ENCODE measurements at places on chromosomes 3 and 15.
A peak's percentile ranks its signal among the peaks of the same experiment; 100 is the strongest.

GRCh38 chr3:140794507-140794906 is 116.6 kb downstream of the TRIM42 start:
- no peak for DNase-seq

DNA sequence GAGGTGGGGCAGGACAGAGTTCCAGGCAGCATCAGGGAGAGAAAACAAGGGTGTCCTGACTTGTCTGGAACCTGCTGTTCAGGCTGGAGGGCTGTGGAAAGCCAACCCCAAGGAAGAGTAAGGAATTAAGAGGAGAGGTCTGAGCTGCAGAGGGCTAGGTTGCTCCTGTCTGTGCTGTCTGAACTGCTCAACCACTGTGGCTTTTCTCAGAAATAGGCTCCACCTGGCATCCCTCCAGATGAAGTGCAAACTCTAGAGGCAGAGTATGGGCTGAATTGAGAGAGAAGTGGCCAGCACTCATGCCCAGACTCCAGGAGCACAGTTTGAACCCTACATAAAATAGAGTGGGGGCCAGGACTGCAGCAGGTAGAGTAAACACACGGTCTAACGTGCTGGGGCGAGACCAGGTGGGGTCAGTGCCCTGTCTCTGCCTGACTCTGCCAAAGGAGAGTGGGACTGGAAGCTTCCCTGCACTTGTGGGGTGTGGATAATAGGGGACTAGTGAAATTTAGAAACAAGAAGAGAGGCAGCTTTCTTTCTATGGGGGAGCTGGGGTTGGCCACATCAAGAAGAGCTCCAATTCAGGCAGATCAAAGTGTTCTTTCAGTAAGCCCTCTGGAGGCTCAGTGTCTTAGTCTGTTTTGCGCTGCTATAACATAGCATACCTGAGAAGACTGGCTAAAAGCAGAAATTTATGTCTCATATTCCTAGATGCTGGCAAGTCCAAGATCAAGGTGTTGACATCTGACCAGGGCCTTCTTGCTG is 28.0 kb upstream of the MNS1 start:
- DNase-seq: peak; percentile 4

- no peak for DNase-seq
Observed at GRCh38 chr15:73965758-73966113, 26.4 kb downstream of the STOML1 start.

- peak; percentile 54 for DNase-seq
Observed at GRCh38 chr3:4492208-4493013, 737 bp upstream of the ITPR1 start.

DNA sequence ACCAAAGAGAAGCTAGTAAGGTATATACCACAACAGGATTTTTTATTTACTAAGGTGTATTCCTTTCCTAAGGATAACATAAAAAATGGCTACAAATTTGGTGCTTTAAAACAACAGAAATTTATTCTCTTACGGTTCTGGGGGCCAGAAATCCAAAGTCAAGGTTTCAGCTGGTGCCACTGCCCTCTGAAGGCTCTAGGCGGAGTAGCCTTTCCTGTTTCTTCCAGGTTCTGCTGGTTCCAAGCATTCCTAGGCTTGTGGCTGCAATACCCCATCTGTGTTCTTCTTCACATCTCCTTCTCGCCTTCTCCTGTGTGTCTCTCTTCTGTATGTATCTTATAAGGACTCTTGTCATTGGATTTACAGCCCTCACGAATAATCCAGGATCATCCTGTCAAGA is 549.9 kb downstream of the GRM7 start:
- DNase-seq: no peak

GRCh38 chr3:116030131-116030850 is 407.0 kb downstream of the GAP43 start:
- no peak for DNase-seq

DNA sequence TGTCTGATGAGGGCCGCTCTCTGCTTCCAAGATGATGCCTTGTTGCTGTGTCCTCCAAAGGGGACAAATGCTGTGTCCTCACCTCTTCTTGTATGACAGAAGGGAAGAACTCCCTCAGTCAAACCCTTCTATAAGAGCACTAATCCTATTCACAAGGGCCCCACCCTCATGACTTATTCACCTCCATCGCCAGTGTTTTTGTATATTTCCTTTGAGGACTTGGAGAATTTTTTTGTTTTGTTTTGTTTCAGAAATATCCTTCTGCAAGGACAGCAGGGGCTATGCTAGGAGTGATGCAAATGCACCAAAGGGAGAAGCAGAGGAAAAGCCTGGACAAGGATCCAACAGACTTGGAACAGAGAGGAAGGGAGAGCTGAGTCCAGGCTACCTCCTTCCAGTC is 214.4 kb downstream of the TLE3 start:
- DNase-seq: no peak

DNA sequence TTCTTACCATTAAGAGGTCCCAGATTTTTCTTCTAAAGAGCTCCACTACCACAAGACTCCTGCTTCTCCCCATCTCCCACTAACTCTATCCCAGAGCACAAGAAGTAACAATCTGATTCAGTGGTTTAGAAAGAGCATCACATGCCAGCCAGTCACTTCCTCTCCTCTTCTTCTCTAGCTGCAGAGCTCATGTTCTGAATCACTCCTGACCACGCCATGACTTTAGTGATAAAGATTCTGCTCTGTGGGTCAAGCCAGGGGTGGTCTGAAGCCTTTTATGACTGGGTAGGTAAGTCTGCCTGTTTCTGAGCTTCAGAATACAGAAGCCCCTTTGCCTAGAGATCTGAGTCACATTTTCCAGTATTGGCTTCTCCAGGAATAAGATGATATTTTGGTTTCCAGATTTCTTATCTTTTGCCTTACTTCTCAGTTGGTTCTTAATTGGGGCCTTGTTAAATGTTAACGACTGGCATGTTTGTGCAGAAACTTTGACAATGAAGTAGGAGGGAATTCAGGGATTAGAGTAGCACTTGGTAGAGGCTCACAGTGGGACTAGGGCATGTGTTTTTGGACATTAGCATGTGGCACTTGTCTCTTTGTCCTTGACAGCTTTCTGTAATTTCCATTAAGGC is 27.6 kb upstream of the ADAMTSL3 start:
- no peak for DNase-seq

DNA sequence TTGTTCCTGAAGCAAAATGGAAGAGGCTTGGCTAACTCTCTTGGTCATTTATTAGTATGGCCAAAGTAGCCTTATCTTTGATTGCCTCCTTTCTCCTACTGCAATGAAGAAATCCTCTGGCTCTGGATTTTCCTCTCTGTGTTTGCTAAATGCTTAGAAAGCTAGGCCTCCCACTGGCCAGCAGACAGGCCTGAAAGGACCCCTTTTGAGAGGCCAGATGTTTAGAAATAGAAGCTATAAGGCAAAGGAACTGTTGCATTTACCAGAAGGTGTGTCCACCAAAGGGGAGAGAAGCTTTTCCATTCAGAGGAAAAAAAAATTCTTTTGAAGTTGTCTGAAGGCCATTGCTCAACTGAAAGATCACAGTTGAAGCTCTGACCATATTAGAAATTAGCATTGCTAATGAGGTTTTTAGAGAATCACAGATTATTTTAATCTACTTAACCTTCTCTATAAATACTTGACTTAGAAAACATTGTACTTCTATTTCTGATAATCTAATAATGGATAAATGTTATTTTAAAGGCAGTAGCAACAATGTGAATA is 160.8 kb downstream of the SYNPR start:
- no peak for DNase-seq

DNA sequence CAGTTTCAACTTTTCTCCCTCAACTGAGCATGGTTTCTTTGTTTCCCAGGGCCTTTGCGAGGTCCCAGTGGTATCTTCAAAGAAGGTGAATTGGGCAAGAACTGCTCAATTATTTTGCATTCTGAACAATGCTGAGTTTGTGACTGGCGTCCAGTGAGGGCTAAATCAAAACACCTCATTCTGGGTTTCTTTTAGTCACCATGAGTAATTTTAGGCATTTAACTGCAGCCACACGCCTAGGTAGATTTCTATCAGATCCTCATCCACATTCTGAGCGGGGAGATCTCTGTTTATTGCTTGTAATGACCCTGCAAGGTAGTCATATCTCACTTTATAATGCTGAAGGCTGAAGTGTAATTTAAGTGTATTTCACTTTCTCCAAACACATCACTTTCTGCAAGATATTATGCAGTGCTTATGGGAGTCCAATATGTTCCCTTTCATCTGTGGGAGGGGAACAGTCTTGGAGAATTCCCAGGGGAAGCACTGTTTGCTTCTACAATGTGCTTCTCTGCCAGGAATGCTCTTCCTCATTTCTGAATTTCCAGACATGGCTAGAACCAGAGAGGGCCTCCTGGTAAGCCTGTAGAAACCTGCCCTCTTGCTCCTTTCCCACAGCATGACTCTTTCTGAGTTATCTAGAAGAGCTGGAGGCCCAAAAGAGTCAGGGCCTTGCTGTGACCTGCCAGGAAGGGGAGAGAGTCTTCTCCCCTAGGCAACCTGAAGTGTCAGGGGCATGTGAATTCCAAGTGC is 91.7 kb downstream of the FRMD4B start:
- DNase-seq: no peak

GRCh38 chr15:83498801-83499200 is 51.7 kb downstream of the SH3GL3 start:
- DNase-seq: no peak

DNA sequence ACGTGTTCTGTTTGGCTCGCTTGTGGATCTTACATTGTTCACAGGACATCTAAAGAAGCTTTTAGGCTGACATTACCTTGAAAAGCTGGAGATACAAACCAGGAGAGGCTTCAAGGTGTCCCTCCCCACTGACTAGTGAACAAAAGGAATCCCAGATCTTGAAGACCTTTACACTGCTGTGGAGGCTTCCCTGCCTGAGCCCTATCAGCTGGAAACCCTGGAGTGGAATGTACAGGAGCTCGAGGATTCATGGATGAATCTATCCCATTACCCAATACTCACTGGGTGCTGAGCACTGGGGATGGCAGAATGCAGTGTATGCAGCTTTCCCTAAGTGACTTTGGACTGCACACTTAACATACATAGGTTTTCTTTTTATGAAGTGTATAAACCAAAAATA is 82.3 kb upstream of the MFGE8 start:
- DNase-seq: no peak

GRCh38 chr3:124428372-124429128 is 301.7 kb upstream of the UMPS start:
- DNase-seq: no peak

DNA sequence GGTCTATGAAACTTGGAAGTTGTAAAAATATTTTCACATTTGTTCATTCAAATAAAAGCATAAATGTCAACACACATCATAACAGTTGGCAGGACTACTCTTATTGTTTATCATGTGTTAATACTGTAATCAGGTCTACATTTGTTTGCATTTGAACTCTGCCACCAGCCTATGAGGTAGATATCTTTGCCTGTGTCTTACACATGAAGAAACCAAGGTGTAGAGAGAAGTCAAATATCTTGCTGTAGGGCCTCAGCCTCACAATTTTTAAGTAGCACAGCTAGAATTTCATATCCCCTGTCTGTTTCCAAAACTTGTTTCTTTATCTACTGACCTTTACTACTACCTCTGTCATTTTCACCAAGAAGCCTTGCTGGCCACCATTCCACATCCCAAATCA is 161.9 kb downstream of the ZIC4 start:
- DNase-seq: no peak

All from erythroblast (primary cell).